Adrenal gland (tissue), 19 donors: ENCODE measurements at places on chromosomes 16 and 17. TPM values are rescaled to one million over a fixed set of nuclear protein-coding genes. Genes with fewer than 3 reads are reported as not detected.

The PCYT2 gene
- 37.5 TPM for polyA plus RNA-seq

The KRT16 gene
- not detected for polyA plus RNA-seq

DNA sequence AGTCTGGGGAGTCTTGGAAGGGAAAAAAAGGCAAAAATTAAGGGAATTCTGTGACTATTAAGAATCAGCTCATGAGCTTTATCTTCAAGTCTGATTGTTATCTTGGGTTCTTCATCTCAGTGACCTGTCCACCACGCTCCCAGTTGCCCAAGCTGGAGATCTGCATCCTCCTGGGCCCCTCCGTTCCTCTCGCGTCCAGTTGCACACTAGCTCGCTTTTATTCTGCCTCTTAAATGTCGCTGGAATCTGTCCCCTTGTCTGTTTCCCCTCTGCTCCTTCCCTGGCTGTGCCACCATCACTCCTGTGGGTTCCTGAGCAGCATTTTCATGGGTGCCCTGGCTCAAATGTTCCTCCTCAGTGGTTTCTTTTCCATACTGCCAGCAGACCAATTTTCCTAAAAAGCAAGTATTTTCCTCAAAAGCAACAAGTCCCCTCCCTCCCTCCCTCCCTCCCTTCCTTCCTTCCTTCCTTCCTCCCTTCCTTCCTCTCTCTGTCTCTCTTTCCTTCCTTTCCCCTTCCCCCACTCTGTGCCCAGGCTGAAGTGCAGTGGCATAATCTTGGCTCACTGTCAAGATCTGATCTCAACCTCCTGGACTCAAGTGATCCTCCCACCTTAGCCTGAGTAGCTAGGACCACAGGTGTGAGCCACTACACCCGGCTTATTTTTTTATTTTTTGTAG, 1.4 kb downstream of the ENDOV start:
- H3K4me3 ChIP-seq = no peak overlapping the region
- no peak overlapping the region for H3K27ac ChIP-seq
- no peaks in the 10 kb centered on the region for H3K27me3 ChIP-seq
- H3K36me3 ChIP-seq = no peaks in the 10 kb centered on the region

DNA sequence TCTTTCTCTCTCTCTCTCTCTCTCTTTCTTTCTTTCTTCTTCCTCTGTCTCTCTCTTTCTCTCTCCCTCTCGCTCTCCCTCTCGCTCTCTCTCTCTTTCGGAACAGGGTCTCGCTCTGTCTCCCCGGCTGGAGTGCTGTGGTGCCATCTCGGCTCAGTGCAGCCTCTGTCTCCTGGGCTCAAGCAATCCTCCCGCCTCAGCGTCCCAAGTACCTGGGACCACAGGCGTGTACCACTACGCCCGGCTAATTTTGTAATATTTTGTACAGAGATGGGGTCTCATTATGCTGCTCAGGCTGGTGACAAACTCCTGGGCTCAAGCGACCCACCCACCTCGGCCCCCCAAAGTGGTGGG, 12.7 kb upstream of the KLHDC4 start:
- no peaks in the 10 kb centered on the region for H3K4me1 ChIP-seq
- no peaks in the 10 kb centered on the region for H3K27me3 ChIP-seq
- H3K27ac ChIP-seq = no peak overlapping the region

DNA sequence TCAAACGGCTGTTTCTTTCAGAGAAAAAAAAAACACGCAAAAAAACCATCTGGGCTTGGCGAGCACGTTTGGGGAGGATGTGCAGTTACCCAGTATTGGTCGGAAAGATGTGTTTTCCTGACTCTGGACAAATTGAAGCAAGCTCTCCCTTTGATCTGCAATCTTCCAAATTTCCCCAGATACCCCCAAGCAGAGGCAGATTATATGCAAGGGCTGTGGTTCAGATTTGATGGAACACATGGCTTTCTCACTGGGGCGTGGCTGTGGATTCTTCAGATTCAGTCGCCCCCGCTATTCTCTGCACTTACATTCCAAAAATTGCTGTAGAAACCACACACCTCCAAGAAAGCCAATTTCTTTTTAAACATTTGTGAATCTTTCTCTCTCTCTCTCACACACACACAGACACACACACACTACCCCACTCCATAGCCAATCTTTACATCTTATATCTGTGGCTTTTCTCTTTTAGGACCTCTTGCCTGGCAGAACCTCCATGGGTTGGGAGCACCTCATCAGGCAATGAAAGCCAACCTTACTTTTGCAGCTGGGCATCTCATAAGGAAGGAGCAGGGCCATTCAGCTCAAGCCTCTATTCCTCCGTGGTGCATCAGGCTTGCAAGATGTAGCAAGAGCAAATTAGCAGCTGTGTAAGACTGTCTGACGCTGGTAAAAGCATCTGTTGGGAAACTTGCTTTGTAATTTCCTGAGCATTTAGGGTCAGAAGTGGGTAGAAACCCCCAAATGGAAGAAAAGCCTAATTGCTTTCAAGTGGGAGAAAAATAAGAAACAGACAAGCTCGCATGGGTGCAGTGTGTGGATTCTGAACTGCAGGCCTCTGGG, 103.9 kb upstream of the FAM20A start:
- no peak for DNase-seq
- no peaks in the 10 kb centered on the region for H3K36me3 ChIP-seq
- no peak overlapping the region for H3K27ac ChIP-seq
- H3K27me3 ChIP-seq = no peaks in the 10 kb centered on the region

DNA sequence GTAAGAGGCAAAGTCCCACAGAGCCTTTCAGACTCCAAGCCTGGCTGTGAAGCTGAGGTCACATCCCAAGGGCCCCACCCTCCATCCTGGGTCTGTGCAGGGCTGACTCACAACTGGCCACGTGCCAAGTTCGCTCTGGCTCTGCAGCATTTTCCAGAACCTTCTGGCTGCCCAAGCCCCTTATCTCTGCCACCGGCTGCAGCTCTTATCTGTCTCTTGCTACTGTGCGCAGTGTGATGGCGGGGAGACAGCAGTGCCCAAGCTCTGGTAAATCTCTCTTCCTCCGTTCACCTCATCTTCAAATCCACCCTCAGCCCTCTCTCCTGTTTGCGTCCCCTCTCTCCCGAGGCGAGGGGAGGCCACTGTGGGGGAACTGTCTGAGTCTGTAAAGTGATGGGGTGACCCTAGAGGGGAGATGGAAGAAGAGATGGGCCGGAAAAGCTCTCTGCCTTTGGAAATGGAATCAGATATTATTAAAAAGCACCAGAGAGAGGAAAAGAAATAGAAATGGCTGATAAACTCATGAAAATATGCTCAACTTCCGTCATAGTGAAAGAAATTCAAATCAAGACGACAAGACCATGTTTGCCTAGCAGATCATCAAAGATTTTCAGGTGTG, 162.7 kb upstream of the CDC42EP4 start:
- H3K27me3 ChIP-seq = no peaks in the 10 kb centered on the region
- no peak overlapping the region for H3K27ac ChIP-seq

- H3K4me1 ChIP-seq = peaks cover 30% of the 10 kb centered on the region
- no peaks in the 10 kb centered on the region for H3K36me3 ChIP-seq
- DNase-seq = no peak
- no peak overlapping the region for H3K27ac ChIP-seq
- H3K27me3 ChIP-seq = no peaks in the 10 kb centered on the region
Measured at GRCh38 chr16:89919535-89920406, 1.1 kb downstream of the MC1R start.
